Fibroblast of skin of back (primary cell): ENCODE measurements at places on chromosomes 6 and 20.

DNA sequence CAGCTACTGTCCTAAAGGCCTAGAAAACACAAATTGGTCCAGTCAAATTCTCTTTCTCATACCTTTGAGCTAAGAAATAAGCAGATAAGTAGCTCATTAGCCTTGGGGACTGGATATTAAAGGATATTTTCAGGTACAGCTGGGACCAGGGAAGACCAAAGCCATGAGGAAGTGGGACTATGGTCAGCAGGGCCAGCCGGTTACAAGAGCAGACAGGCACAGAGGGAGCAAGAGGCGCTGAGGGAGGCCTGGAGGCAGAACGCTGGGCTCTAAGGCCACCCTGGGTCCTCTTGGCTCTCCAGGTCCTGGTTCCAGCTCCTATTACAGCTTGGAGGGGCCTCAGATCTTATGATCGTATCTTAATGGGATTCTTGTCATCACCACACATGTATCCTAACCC, 88.5 kb upstream of the KCNK16 start:
- DNase-seq, result no peak

GRCh38 chr6:30828027-30828962, 56.0 kb upstream of the DDR1 start:
- peak; percentile 91 for DNase-seq

DNA sequence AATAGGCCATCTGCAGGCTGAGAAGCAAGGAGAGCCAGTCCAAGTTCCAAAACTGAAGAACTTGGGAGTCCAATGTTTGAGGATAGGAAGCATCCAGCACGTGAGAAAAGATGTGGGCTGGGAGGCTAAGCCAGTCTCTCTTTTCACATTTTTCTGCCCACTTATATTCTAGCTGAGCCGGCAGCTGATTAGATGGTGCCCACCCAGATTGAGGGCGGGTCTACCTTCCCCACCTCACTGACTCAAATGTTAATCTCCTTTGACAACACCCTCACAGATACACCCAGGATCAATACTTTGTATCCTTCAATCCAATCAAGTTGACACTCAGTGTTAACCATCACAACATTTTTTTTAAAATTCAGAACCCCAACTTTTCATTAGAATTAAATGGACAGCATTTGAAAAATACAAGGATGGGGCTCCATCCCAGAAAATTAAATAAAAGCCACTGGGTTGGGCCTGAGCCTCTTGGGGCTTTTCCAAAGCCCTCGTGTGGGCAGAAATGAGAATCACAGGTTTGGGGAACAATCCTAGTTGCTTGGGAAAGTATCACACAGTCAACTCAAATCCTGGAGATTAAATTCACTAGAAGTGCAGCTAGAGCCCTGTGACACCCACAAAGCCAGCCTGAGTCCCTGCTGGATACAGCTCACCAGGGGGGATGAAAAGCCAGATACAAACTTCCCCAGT, 2.2 kb downstream of the CLDN20 start:
- DNase-seq, result no peak

GRCh38 chr6:26197933-26198721, 110.9 kb downstream of the HFE start:
- peak; percentile 50 for DNase-seq

DNA sequence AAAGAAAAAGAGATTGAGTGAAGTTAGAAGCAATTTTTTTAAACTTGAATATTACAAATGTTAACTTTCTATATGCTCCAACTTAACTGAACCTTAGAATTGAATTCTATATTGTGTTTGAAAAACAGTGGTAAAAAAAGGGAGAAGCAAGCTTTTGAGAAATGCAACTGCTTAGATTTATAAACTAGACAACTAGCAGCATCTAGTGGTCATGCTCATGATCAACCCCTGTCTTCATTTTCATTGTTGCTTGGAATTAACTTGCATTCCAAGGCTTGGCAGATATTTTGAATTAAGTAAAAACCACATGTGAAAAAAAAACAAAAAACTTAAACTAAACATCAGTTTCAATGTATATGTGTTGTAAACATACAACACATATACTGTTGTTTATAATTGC, 113.1 kb downstream of the C6orf58 start:
- peak; percentile 21 for DNase-seq

DNA sequence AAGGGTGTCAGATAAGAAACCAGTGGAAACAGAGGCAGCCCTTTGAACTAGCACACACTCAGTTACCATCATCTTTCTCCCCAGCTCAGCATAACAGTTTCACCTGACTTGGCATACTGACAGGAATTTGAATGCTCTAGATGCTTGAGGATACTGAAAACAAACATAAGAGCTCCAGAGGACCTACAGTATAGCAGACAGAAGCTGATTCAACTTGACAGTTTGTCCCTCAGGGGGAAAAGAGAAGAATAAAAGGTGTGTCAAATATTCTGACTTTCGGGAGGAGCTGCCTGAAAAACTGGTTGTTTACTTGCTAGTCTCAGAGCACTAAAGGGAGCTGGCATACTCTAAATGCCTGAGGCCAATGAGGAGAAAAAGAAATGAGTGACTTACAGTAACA, 35.1 kb downstream of the EYS start:
- no peak for DNase-seq

GRCh38 chr20:58864346-58864745, 11.8 kb downstream of the GNAS start:
- no peak for DNase-seq

DNA sequence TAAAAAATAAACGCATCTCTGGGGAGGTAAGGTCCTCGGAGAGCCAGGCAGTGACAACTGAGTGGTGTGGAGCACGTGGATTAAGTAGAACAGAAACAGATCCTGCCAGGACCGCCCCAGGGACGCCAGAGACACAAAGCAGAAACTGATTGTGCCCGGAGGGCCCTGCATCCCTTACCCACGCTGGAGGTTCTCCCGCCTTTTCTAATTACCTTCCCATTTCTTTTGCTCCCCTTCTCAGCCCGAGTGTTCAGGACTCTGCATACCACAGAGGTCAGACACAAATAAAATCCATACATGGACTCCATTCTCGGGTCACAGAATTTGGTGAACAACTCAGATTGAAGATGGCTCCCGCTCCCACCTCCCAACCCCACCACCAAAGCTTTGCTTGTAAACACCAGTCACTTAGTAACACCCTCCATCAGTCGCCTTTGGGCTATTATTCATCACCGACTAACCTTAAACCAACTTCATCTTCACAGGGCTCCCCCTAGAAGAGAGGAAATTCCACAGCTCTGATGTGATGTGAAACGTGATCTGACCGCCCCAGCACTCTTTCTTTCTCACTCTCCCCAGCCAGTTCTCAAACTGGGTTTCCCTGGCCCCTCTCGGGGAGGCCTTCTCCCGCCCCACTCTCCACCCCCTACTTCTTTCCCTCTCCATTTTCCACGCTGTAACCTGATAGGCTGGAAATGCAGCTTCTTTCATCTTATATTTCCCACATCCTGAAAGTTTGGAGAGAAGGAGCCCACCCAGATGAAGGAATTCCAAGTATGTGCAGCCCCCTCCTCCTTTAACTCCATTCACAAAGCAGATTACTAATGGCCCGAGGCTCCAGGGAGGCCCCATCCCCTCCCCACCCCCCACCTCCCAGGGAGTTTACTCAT, 32.5 kb upstream of the PIM1 start:
- peak; percentile 100 for DNase-seq

DNA sequence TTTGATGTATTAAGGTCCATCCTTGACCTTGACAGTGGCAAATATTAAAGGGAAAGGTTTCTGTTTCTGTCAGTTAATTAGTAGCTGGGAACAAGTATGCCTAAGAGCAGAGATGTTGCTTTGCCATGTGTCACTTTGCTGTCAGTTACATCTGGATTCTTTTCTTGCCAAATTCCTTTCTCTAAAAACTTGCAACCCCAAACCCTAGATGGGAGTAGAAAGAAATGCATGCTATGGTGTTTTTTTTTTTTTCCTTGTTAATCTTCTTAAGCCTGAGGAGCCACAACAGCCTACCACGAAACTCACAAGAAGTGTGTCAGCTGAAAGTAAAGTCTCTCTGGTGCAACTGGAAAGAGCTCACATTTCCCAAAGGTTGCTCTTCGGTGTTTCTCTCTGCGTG, 18.0 kb upstream of the CLDN20 start:
- DNase-seq, result peak; percentile 78

- DNase-seq, result no peak
Observed at GRCh38 chr6:84504025-84504424, 260.4 kb downstream of the TBX18 start.

GRCh38 chr6:10266061-10266460, 148.8 kb downstream of the TFAP2A start:
- DNase-seq, result no peak

DNA sequence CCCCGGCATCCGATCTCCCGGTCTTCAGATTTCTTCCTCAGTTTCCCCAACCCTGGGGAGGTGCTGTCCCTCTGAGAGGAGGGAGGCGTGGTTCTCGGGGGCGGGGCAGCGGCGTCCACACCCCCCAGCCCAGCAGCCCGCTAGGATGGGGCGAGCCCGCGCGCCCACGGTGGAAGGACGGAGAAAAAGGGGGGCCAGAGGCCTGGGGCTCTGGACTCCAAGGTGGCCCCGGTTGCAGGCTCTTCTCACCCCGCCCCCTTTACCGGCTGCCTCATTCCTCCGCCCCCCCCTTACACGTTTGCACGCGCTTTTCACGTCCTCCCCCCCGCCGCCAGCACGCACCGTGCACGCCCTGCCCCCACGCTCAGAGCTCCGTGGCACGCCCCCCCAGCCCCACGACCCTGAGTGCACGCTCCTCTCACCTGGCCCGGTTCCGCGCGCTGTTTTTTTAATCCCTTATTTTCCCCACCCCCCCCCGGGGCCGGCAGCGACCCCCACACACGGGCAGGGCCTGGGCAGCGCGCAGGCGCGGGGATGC, 402 bp downstream of the ZBTB12 start:
- DNase-seq, result peak; percentile 44

DNA sequence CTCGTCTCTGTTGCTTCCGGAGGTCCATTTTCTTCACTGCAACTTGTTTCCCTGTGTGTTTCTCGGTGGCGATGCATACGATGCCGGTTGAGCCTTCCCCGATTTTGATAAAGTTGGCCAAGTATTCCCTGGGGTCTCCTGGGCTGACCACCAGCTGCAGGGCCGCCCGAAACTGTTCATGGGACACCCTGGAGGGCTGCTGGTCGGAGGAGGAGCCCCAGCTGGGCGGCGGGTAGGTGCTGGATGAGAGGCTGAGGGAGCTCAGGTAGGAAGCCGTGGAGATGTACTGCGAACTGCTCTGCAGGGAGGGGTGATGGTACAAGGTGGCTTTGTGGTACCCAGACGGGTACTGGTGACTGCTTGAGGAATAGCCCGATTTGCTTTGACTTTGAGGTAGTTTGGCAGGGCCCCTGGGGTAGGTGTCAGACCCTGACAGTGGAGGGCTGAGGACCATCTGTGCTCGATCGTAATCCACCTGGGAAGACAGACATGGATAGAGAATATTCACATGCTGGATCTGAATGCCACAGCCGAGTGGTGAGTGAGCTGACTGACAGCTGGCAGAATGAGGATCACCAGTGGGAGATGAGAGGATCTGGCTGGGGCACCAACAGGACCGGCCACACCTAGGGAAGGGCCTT, 51.6 kb downstream of the LAMP5 start:
- no peak for DNase-seq

DNA sequence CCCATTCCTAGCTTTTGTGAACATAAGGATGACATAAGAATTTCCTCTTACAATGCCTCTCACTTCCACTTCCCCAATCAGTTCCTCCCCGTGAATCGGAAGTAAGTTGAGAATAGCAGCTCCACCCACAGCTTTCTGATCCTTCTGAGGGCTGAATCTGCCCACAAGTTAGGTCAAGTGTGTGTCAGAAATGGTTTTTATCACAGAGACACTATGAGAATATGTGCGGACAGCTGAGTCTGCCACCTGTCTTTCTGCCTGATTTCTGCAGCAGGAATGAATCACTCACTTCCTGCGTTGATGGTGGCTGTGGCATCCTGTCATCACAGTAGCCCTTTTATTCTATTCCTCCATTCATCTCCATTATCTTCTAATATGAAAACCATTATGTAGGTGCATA, 70.2 kb downstream of the RIN2 start:
- DNase-seq, result peak; percentile 55
